ENCODE measurements at places on chromosomes 6 and 20.

DNA sequence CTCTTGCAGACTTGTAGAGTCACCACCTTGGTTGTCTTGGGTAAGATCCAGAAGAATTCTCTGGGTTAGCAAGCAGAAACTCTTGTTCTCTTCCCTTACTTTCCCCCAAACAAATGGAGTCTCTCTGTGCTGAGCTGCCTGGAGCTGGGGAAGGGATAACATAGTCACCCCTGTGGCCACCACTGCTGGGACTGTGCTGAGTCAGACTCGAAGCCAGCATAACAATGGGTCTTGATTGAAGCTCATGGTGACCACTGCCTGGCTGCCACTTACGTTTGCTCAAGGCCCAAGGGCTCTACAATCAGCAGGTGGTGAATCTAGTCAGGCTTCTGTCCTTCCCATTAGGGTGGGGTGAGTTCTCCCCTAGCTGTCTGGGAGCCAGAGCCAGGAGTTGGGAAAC, 15.4 kb upstream of the ERVFRD-1 start:
- H3K4me3 ChIP-seq, result no peak overlapping the region
- DNase-seq, result no peak
- H3K36me3 ChIP-seq, result no peaks in the 10 kb centered on the region

DNA sequence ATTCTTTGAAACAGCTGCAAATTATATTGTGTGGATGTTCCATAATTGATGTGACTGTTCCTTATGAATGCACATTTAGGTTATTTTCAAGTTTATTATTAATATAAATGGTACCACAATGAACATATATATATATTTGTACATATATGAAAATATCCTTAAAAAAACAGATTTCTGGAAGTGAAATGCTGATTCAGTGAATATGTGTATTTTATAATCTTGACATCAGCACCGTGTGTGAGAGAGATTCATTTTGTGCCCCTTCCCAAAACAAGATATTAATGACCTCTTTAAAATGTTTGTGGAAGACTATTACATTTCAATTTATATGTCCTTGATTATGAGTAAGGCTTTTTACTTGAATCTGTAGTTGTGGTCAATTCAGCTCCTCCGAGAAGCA, 75.7 kb upstream of the PTPRT start:
- H3K27ac ChIP-seq, result no peak overlapping the region
- H3K4me3 ChIP-seq, result no peak overlapping the region
- H3K27me3 ChIP-seq, result no peaks in the 10 kb centered on the region
- H3K36me3 ChIP-seq, result no peaks in the 10 kb centered on the region
- DNase-seq, result no peak

GRCh38 chr6:28136585-28137504, 4.8 kb upstream of the ZKSCAN8 start:
- H3K4me3 ChIP-seq, result peak overlapping the region; percentile 73
- peak; percentile 38 for DNase-seq
- H3K27me3 ChIP-seq, result no peaks in the 10 kb centered on the region
- no peaks in the 10 kb centered on the region for H3K36me3 ChIP-seq
- H3K4me1 ChIP-seq, result peaks cover 48% of the 10 kb centered on the region
- H3K27ac ChIP-seq, result peak overlapping the region; percentile 90

- no peak overlapping the region for H3K4me3 ChIP-seq
- no peaks in the 10 kb centered on the region for H3K36me3 ChIP-seq
- H3K27me3 ChIP-seq, result no peaks in the 10 kb centered on the region
- DNase-seq, result no peak
- H3K27ac ChIP-seq, result no peak overlapping the region
Measured at GRCh38 chr20:8664778-8665177, 404.1 kb upstream of the PLCB4 start.

DNA sequence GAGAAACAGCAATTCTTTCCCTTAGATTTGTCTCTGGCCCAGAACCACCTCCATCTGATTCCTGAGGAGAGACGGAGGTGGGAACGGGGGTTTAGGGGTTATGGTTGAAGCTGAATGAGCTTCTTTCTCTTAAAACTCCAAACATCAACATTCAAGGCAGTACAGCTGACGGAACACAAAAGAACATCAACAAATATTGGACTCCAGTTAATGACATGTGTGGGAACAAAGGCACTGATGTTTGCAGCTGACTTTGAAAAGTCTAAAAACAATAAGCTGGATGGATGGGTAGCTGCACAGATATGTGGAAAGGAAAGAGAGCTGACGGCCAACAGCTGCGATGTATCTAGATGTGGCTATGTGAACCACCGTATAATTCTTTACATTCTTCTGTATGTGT, 256.5 kb downstream of the SOD2 start:
- H3K4me3 ChIP-seq, result no peak overlapping the region
- no peak overlapping the region for H3K27ac ChIP-seq
- H3K4me1 ChIP-seq, result no peaks in the 10 kb centered on the region
- no peaks in the 10 kb centered on the region for H3K36me3 ChIP-seq
- DNase-seq, result no peak
- H3K27me3 ChIP-seq, result no peaks in the 10 kb centered on the region

- H3K27me3 ChIP-seq, result no peaks in the 10 kb centered on the region
- no peak overlapping the region for H3K4me3 ChIP-seq
- no peaks in the 10 kb centered on the region for H3K4me1 ChIP-seq
- DNase-seq, result no peak
Measured at GRCh38 chr20:4855555-4855954, 133.8 kb downstream of the PRND start.

- H3K27ac ChIP-seq, result no peak overlapping the region
- no peaks in the 10 kb centered on the region for H3K27me3 ChIP-seq
- H3K4me3 ChIP-seq, result no peak overlapping the region
- no peaks in the 10 kb centered on the region for H3K4me1 ChIP-seq
Measured at GRCh38 chr20:39893003-39893685, 795.9 kb downstream of the MAFB start.

- H3K4me3 ChIP-seq, result no peak overlapping the region
- H3K4me1 ChIP-seq, result peaks cover 19% of the 10 kb centered on the region
- H3K27ac ChIP-seq, result no peak overlapping the region
- no peak for DNase-seq
Measured at GRCh38 chr20:6635034-6635736, 132.3 kb upstream of the BMP2 start.

DNA sequence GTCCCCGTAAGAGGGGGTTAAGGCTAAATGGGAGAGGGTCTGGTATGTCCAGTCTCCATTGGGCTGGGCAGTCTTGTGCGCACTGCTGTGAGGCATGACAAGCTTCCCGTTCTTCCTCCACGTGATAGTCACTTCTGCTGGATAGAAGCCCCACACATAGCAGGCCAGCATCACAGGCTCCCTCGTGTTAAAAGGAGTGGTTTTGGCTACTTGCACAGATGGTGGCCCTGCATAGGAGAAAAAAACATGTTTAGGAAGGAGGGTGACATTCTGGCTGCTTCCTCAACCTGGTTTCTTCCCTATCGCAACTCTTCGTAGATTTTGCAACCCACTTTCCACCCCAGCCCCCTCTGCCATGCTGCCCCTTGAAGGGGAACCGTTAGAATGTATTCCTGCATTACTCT, 3.6 kb downstream of the HLA-DMB start:
- DNase-seq, result no peak
- peak overlapping the region; percentile 44 for H3K27ac ChIP-seq
- peaks cover 24% of the 10 kb centered on the region for H3K4me1 ChIP-seq
- H3K36me3 ChIP-seq, result no peaks in the 10 kb centered on the region
- no peaks in the 10 kb centered on the region for H3K27me3 ChIP-seq

DNA sequence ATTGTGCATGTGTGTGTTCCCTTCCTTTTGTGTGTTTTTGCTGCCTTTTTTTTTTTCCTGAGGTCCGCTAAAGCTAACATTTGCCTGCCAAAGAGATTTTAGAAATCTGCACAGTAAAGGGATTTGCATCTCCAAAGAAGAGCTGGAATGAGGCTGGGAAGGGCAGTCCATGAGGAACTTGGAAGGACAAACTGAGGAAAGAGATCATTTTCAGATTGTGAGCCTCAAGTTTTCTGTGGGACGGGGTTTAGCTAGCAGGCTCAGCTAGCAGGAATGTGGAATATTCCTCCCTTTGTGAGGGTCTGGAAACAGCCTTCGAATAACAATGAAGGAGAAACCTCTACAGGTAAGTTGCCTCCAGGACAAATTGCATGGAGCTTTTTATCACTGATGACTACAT, 3.8 kb downstream of the INSM1 start:
- no peak overlapping the region for H3K27ac ChIP-seq
- H3K4me1 ChIP-seq, result peaks cover 33% of the 10 kb centered on the region
- no peak overlapping the region for H3K4me3 ChIP-seq
- no peaks in the 10 kb centered on the region for H3K36me3 ChIP-seq

DNA sequence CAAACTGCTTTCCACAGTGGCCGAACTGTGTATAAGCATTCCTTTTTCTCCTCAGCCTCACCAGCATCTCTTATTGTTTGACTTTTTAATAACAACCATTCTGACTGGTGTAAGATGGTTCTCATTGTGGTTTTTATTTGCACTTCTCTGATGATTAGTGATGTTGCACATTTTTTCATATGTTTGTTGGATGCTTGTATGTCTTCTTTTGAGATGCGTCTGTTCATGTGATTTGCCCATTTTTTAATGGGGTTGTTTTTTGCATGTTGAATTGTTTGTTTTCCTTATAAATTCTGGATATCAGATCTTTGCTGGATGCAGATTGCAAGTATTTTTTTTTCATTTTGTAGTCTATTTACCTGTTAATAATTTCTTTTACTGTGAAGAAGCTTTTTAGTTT, 11.2 kb upstream of the ZSCAN12 start:
- H3K27ac ChIP-seq, result no peak overlapping the region
- DNase-seq, result no peak
- no peak overlapping the region for H3K4me3 ChIP-seq
- no peaks in the 10 kb centered on the region for H3K4me1 ChIP-seq

DNA sequence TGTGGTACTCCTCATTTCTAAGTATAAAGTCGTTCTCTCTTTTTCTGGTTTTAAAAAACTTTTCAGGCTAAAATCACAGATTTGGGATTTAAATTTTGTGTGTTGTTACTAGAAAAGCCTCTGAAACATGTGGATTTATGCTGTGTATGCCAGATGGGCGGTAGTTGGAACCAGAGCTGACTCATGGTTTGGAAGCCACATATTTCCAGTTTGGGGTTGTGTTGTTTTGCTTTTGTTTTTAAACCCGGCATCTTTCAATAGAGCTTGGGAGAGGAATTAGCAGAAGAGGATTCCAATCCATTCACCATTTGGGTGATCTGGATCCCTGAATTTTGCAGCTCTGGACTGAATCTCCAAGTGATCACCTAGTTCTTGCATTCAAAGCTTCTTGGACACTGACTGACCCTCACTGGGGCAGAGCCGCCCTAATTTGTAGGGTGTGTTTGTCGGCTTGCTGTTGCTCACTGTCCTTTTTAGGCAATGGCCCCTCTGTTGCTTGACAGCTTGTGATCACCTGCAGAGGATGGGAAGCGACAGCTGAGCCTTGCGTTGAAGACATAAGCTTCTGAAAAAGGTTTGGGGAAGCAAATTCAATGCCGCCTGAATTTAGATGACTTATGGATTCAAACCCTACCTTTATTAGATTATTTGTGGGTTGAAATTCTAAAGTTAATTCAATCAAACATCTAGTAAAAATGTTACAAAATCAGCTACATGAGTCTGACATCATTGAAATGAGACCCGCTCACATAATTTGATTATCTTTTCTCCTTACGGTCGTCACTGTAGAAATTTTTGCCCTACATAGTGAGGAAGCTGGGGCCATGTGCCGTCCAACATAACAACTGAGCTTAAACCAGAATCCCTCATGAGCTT, 79.9 kb upstream of the CD83 start:
- H3K4me1 ChIP-seq, result no peaks in the 10 kb centered on the region
- no peaks in the 10 kb centered on the region for H3K36me3 ChIP-seq
- no peak overlapping the region for H3K27ac ChIP-seq
- no peak overlapping the region for H3K4me3 ChIP-seq

Measured in esophagus squamous epithelium (tissue), 5 donors.